ENCODE measurements at places on chromosomes 7 and 10. TPM values are rescaled to one million over a fixed set of nuclear protein-coding genes. Genes with fewer than 3 reads are reported as not detected.

Gene OR6B1
- not detected for total RNA-seq

DNA sequence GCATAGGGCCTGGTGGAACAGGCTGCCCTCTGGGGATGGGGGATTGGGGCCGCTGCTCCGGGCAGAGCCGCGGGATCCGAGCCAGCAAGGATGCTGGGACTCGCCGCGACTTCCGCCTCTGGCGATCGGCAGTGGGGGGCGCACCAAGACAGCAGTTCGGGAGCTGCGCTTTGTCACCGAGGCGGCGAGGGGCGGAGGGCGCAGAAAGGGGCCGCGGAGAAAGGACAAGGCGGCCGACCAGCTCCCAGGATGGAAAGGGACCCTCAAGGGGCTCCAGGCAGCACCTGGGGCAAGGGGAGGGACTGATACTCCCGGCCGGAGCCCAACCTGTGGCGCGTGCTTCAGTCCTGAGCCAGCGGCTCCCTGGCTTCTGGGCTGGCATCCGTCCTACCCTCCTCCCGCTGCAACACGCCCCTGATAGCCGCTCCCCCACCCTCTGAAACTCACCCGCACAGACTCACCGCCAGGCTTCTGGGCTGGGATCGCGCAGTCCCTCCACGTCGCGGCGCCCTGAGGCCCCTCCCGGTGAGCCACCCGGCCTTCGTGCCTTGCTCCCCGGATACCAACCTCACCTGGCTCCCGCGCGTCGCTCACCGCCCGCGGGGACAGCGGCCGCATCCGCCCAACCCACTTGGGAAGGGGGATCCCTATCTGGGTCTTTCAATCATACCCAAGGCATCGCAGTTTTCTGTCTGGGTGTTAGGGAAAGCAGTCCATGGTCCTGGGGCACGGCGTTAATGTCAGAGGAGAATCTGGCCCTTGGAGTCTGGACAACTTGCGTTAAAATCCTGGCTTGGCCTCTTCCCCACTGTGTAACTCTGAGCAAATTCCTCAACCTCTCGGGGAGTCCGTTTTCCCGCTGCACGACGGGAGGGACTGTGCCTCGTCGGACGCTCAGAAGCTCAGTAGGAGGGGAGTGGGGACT, 7.0 kb upstream of the EVX1 start:
- peak; percentile 33 for DNase-seq

GRCh38 chr10:79054203-79055099, 14.3 kb upstream of the ZMIZ1 start:
- DNase-seq = no peak

DNA sequence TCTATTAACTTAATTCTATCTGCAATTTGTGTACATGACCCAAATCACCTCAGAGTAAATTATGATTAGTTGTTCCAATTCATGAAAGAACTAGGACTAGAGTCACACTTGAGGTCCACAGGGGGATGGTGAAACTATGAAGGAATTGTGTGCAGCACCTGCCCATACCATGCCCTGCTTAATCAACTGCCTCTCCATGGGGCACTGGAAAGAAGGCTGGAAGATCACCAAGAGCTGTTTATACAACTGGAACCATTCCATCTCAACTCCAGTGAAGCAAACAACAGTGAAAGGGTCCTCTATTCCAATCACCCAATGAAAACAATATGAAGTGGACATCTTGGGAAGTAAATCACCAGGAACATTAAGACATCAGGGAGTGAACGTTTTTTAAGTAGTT, 98.7 kb upstream of the SEMA3D start:
- DNase-seq = no peak

- DNase-seq = no peak
Observed at GRCh38 chr10:118903691-118904090, 125.8 kb upstream of the NANOS1 start.

DNA sequence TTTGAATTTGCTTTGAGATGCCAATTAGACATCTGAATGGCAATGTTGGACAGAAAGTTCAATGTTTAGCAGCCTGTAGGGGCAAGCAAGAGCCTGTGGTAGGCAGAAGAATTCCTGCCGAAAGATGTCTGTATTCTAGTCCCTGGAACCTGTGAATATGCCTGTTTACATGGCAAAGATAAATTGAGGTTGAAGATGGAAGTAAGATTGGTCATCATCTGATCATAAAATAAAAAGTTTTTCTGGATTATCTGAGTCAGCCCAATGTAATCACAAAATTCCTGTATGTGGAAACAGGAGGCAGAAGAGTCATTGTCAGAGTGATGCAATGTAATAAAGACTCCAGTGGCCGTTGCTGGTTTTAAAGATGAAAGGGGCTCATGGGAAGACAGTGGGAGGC, 430.5 kb downstream of the MDFIC start:
- peak; percentile 55 for DNase-seq

- no peak for DNase-seq
Observed at GRCh38 chr7:153407291-153408046, 644.7 kb upstream of the DPP6 start.

Gene NOS3
- total RNA-seq = 19.7 TPM

- no peak for DNase-seq
Observed at GRCh38 chr10:6803427-6803783, 223.3 kb upstream of the PRKCQ start.

GRCh38 chr7:30348083-30348560, 63.7 kb downstream of the ZNRF2 start:
- peak; percentile 83 for DNase-seq

Gene HIBADH
- 62.5 TPM for total RNA-seq

- peak; percentile 93 for DNase-seq
Observed at GRCh38 chr10:30818010-30818660, 188.6 kb upstream of the LYZL2 start.

DNA sequence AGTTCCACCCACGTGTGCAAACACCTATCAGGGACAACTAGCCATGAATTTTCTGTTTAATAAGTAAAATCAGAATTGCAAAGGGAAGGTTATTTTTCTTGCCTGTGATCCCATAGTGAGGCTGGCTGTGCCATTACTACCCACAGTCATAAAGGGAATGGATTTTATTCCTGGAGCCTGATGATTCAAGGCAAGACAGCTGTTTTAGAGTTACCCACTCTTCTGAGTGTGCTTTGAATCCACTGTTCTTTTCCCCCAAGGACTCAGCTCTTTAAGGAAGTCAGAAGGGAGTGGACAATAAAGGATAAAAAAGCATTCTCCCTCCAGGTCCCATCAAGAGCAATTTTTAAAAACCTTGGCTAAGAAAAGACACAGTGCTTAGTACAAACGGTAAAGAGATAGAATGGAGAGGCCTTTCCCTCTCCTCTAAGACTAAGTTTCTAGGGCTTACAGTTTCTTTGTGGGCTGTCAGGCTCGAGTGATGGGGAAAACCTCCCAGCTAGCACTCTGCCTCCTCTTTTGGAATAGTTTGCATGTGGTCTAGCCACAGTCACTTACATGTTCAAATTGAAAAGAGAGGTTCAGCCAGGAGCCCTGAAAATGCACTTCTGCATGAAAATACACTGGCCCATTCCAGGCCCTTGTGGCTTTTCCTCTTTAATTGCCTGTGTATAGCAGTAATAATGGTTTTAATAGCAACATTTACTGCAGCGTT, 5.1 kb upstream of the LRRC4 start:
- DNase-seq = no peak

Gene CELF2
- total RNA-seq = 51.3 TPM

Gene GSTO2
- total RNA-seq = 1.7 TPM

- no peak for DNase-seq
Observed at GRCh38 chr7:91353848-91354247, 89.6 kb downstream of the FZD1 start.

GRCh38 chr10:73803680-73804286, 7.6 kb downstream of the NDST2 start:
- DNase-seq = no peak

Gene PANK1
- 16.9 TPM for total RNA-seq

- no peak for DNase-seq
Observed at GRCh38 chr10:28284126-28284525, 18.7 kb downstream of the MPP7 start.

GRCh38 chr10:98047009-98047741, 16.8 kb upstream of the CRTAC1 start:
- DNase-seq = peak; percentile 64

Gene STOX1
- 6.0 TPM for total RNA-seq

GRCh38 chr10:119031496-119032059, 2.1 kb downstream of the NANOS1 start:
- no peak for DNase-seq

DNA sequence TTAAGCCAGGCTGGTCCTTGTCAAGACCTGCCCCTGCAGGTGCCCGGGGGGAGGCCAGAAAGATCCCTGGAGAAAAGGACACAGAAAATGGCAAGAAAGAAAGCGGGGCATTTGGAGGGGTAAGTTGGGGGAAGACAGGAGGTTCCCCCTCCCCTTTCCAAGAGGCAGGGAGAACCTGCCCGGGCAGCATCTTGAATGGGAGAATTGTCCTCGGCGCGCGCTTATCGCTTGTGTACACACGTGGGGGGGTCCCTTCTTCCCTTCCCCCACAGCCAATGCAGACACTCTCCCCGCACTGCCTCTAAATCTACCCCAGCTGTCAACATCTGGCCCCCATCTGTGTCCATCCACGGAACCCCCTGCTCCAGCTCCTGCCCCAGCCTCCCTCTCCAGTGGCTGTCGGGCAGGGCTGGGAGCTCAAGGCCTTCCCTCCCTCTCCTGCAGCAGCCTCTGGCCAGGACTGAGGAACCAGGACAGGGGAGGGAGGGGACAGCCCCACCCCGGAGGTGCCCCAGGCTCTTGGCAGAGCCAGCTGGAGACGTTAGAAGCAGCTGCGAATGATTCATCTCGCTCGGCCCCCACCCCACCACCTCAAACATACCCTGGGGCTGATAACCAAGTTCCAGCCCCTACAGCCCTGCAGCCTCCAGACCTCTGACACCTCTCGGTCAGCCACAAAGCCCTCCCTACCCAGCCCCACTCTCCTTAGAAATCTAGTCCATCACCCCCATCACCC, 25.3 kb downstream of the EPHB4 start:
- DNase-seq = no peak

Gene ACHE
- total RNA-seq = 25.6 TPM

DNA sequence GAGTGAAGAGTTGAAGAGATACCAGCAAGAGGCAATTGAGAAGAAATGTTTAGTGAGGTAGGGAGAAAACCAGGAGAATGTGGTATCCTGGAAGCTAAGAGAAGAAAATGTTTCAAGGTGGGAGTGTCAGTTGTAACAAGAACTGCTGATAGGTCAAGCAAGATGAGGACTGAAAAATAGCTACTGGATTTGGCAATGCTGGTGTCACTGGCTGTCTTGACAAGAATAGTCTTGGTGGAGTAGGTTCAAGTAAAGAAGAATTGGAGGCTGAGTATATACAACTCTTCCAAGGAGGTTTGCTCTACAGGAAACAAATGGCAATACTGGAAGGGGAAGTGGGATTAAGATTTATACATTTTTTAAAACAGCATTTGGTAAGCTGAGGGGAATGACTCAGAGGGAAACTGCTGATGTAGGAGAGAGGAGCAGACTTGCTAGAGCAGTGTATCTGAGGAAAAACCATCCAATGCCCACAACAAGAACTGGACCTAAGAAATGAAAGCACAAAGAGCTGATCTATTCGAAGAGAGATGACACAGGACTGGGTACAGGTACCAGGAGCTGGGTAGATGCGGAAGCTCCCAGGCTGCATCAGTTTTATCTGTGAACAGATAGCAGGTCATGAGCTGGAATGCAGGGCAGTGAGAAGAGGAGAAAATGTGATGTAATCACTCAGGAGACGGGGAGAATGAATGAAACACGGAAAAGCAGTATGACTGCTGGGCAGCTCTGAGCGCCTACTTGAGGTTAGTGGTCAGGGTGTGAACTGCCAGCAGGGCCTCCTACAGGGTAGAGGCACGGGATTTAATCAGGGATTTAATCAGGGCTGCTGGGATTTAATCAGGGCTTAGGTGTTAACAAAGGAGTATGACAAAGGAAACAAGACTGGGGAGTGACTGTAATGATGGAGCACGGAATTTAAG, 34.5 kb downstream of the FAM25A start:
- DNase-seq = no peak

DNA sequence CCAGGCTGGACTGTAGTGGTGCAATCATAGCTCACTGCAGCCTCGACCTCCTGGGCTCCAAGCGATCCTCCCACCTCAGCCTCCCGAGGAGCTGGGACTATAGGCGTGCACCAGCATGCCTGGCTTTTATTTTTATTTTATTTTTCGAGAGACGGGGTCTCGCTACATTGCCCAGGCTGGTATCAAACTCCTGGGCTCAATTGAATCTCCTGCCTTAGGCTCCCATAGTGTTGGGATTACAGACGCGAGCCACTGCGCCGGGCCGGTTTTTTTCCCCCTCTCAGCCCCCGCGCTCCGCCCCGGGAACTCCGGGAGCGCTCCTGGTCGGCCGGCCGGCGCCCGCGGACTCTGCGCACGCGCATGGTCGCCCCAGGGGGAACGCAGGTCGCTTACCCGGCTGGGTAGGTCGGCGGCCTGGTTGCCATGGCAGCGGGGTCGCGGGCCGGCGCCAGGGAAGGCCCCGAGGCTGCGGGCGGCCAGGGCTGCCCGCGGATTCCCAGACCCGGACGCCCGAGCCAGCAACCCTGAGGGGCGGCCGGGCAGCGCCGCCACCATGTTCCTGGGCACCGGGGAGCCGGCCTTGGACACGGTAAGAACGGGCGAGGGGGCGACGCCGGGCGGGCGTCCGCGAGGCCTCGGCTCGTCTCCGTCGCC, at the start of gene IQCE:
Gene IQCE (plus strand): TSS at position 351 of the 654 bp plus-strand sequence. CDS start 203 bp downstream, at position 554.
- DNase-seq = peak; percentile 97

Gene SPDYE5
- not detected for total RNA-seq

- peak; percentile 59 for DNase-seq
Observed at GRCh38 chr10:96292971-96293920, 11.0 kb upstream of the DNTT start.

- no peak for DNase-seq
Observed at GRCh38 chr10:123434435-123435039, 231.6 kb upstream of the GPR26 start.

Gene LIPF
- not detected for total RNA-seq

DNA sequence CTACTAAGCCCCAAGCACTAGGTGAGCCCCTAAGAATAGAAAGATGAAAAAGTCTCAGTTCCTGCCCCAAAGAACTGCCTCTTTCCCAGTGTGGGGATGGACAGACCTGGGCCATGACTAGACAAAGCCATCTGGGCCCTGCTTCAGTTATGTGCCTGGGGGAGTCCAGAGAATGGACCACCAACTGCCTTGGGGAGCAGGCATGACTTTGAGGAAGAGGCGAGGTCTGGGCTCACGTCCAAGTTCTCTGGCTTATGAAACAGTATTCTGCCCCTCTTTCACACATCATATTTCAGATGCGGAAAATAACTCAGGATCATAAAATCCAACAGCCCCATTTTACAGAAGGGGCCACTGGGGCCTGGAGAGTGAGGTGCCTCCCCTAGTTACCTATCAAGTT, 80.3 kb downstream of the PLXNA4 start:
- DNase-seq = peak; percentile 30

- peak; percentile 86 for DNase-seq
Observed at GRCh38 chr7:100130608-100131453, 4.1 kb downstream of the MBLAC1 start.

Gene AKR1C8
- not detected for total RNA-seq

DNA sequence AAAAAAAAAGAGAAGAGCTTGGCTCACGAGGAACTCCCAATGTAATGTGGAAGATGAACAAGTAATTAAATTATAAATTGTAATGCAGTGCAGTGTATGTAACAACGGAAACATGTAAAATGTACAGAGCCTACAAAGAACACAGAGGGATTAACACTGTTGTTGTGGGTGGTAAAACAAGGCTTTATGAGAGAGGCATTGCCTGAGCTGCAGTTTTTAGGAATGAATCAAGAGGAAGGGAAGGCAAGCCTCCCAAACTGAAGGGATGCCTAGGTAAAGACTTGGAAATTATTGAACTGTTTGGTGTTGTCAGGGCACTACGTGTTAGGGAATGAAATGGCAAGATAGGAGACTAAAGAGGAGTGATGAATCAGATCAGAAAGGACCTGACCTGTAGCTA, 213.7 kb downstream of the HTR7 start:
- DNase-seq = no peak

Gene NKX1-2
- not detected for total RNA-seq

Gene SRRM3
- total RNA-seq = 0.89 TPM

- DNase-seq = no peak
Observed at GRCh38 chr10:56472978-56473377, 111.9 kb upstream of the ZWINT start.
